ENCODE measurements at places on chromosomes 5 and 9. TPM values are rescaled to one million over a fixed set of nuclear protein-coding genes. Genes with fewer than 3 reads are reported as not detected.

SPINK4 gene
- not detected for total RNA-seq

TXN gene
- total RNA-seq, result 156 TPM

CBY3 gene
- total RNA-seq, result not detected

PAPPA gene
- total RNA-seq, result 1.4 TPM

RANBP17 gene
- total RNA-seq, result 22.7 TPM

TRIO gene
- 229 TPM for total RNA-seq

SLC36A1 gene
- 4.8 TPM for total RNA-seq

SARDH gene
- total RNA-seq, result 5.0 TPM

STPG3 gene
- total RNA-seq, result not detected

PCDHB9 gene
- total RNA-seq, result 15.2 TPM

IFNB1 gene
- not detected for total RNA-seq

MGAT4B gene
- total RNA-seq, result 163 TPM

PFN3 gene
- not detected for total RNA-seq

FOXD4L4 gene
- total RNA-seq, result 0.13 TPM
